Vein endothelial cell (primary cell): ENCODE measurements at places on chromosomes 13 and 19. TPM values are rescaled to one million over a fixed set of nuclear protein-coding genes. Genes with fewer than 3 reads are reported as not detected.

The THSD8 gene
- total RNA-seq: not detected in 2 replicates

The OR7G3 gene
- not detected in 2 replicates for total RNA-seq

The SRRM5 gene
- total RNA-seq: 0.10 TPM in 1 of 2 replicates, not detected in the other

The TINCR gene
- total RNA-seq: 0.29 TPM in 1 of 2 replicates, not detected in the other

The WDR87 gene
- total RNA-seq: not detected in 2 replicates

The MISP3 gene
- 0.10 and 0.33 TPM in 2 replicates for total RNA-seq

The GTF2F1 gene
- 50.8 and 59.4 TPM in 2 replicates for total RNA-seq

The DAND5 gene
- total RNA-seq: not detected in 2 replicates

The HCN2 gene
- total RNA-seq: 1.2 and 1.6 TPM in 2 replicates

The NAPSA gene
- total RNA-seq: under 0.01 TPM in 2 replicates

The SBSN gene
- total RNA-seq: not detected in 2 replicates

The APOC4 gene
- total RNA-seq: not detected in 2 replicates

The S1PR4 gene
- 0.67 and 1.6 TPM in 2 replicates for total RNA-seq

The AXL gene
- 220 and 319 TPM in 2 replicates for total RNA-seq

The SPACA4 gene
- total RNA-seq: not detected in 2 replicates

The LHFPL6 gene
- total RNA-seq: 20.6 and 21.7 TPM in 2 replicates

The ICAM3 gene
- total RNA-seq: 7.1 and 9.5 TPM in 2 replicates

The SIGLEC11 gene
- not detected in 2 replicates for total RNA-seq

The CAMSAP3 gene
- 0.33 TPM in 1 of 2 replicates, not detected in the other for total RNA-seq

The ZNF20 gene
- 1.6 and 3.0 TPM in 2 replicates for total RNA-seq

The SLC15A1 gene
- not detected in 2 replicates for total RNA-seq

The ATP13A1 gene
- total RNA-seq: 49.3 and 72.5 TPM in 2 replicates

The ZNF155 gene
- total RNA-seq: 6.9 and 8.1 TPM in 2 replicates

The TNFSF9 gene
- 0.65 and 1.1 TPM in 2 replicates for total RNA-seq

The CYP2A7 gene
- total RNA-seq: not detected in 2 replicates

The RGL3 gene
- total RNA-seq: 0.86 and 3.9 TPM in 2 replicates

The NACC1 gene
- 91.7 and 106 TPM in 2 replicates for total RNA-seq

The MCEMP1 gene
- not detected in 2 replicates for total RNA-seq

The KIR2DL4 gene
- total RNA-seq: not detected in 2 replicates

The CGB8 gene
- not detected in 2 replicates for total RNA-seq

The C5AR2 gene
- total RNA-seq: not detected in 2 replicates

The PSG2 gene
- not detected in 2 replicates for total RNA-seq

The SIGLECL1 gene
- not detected in 2 replicates for total RNA-seq

The LRRC8E gene
- 1.1 and 1.3 TPM in 2 replicates for total RNA-seq

The IGFL1 gene
- total RNA-seq: not detected in 2 replicates

The ZBTB32 gene
- total RNA-seq: not detected in 2 replicates

The RYR1 gene
- total RNA-seq: under 0.01 TPM in 1 of 2 replicates, not detected in the other

The ZNF296 gene
- total RNA-seq: 0.33 and 0.48 TPM in 2 replicates

The WDR88 gene
- not detected in 2 replicates for total RNA-seq

The CD37 gene
- total RNA-seq: not detected in 2 replicates

The ZNF836 gene
- 4.9 and 6.8 TPM in 2 replicates for total RNA-seq

The XAB2 gene
- total RNA-seq: 39.1 and 46.1 TPM in 2 replicates

The CACNA1A gene
- total RNA-seq: 0.48 and 0.65 TPM in 2 replicates

The ERICH4 gene
- not detected in 2 replicates for total RNA-seq

The ZNF442 gene
- total RNA-seq: 0.65 and 1.5 TPM in 2 replicates

The LTBP4 gene
- total RNA-seq: 5.3 and 33.6 TPM in 2 replicates

The FUT1 gene
- total RNA-seq: 6.5 and 8.5 TPM in 2 replicates

The LINGO3 gene
- under 0.01 TPM in 1 of 2 replicates, not detected in the other for total RNA-seq

The PGLYRP2 gene
- total RNA-seq: under 0.01 TPM in 1 of 2 replicates, not detected in the other

The SPIB gene
- total RNA-seq: not detected in 2 replicates

The ZNF564 gene
- total RNA-seq: 5.9 and 6.9 TPM in 2 replicates

The IQCN gene
- 0.29 and 0.33 TPM in 2 replicates for total RNA-seq

The FUT3 gene
- not detected in 2 replicates for total RNA-seq
